ENCODE measurements at places on chromosomes 5 and 9. TPM values are rescaled to one million over a fixed set of nuclear protein-coding genes. Genes with fewer than 3 reads are reported as not detected.

OSTF1 gene
- total RNA-seq, result 119 TPM

FOXD4L4 gene
- total RNA-seq, result not detected

C6 gene
- total RNA-seq, result not detected

MYORG gene
- total RNA-seq, result 7.4 TPM
